ENCODE measurements at places on chromosomes 6 and 20.

DNA sequence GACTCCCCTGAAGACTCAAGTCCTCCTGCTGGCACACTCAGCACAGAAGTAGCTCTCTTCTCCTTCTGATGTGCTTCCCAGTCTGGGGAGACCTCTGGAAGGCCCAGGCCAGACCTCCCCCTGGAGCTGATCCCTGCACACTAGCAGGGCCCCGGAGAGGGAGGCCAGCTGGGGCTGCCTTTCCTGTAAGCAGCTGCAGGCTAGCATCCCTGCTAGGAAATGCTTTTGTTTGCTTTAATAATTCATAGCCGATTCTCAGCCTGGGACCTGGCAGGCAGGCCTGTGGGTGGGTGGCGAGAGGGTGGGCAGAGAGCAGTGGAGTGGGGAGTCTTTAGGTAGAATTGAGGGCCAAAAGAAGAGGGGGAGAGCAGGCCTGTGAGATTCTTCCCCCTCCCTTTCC lies 5.2 kb downstream of the EBF4 start:
- no peak for DNase-seq

DNA sequence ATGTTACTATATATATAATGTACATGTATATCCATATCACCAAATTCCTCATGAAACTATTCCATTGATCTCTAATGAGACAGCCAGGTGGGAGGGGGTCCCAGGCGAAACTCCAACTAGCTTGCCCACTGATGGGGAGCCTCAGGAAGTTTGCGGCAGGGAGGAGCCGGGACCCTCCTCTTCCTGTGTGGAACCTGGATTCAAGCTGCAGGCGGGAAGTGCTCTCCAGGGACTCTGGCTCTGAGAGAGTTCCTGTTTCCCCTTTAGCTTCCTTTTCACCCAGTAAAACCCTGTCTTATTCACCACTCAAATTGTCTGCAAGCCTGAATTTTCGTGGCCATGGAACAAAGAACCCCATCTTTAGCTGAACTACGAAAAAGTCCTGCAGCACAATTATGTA lies 152.2 kb downstream of the OPN5 start:
- no peak for DNase-seq

DNA sequence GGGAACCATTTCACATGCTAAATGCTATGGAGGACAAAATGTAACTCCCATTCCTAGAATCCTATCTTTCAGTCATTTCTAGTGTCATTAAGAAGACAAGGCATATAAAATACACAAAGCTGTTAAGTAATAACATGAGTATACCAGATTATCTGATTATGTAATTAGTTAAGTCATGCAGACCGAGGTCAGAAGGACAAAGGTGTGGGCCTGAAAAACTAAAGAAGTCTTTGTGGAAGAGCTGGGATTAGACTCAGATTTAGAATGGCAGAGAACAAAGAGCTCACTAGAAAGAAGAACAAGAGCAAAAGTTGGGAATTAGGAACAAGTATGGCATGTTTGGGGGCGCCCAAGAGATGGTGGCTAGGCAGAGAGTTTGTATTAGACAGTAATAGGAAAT lies 37.0 kb downstream of the EFHC1 start:
- DNase-seq, result no peak

GRCh38 chr20:57326667-57327455 lies 2.7 kb upstream of the SPO11 start:
- no peak for DNase-seq

DNA sequence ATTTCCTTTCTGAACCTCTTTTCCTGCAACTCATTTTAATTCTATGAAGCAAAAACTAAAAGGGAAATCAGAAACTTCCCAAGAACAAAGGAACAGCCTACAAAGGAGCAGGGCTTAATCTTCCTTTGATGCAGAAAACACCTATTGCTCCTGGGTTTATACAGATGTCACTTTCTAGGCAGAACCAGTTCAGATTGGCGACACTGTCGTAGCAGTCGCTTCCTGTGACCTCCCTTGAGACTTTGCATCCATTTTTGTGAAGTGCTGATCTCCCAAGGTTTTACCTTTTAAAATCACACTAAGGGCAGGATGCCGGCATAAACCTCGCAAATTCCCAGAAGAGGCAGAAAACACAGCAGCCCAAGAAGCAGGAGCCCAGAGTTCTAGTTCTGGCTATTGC lies 40.1 kb downstream of the JAG1 start:
- DNase-seq, result no peak

- DNase-seq, result no peak
Observed at GRCh38 chr6:2839195-2839981, 2.3 kb downstream of the SERPINB1 start.

DNA sequence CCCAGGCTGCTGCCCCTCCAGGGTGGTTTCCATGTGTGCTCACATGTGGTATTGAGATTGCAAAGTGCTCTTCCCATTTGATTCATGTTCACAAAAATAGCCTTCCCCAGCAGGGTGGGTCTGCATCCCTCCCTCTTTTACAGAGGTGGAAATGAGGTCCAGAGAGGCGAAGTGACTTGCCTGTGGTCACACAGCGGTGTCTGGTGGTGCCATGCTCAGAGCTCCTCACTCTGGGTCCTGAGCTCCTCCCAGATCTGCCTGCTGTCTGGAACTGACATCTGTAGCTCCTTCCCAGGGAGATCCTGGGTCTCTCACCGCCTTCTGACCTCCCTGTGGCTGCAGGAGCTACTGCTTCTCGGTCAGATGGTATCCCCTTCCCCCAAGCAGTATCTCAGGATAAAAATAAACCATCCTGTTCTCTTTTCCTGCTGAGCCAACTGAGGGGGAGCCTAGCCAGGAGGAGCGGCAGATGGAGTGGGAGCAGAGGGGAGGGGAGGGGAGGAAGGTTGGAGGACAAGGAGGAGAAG lies 11.9 kb downstream of the CD40 start:
- no peak for DNase-seq

DNA sequence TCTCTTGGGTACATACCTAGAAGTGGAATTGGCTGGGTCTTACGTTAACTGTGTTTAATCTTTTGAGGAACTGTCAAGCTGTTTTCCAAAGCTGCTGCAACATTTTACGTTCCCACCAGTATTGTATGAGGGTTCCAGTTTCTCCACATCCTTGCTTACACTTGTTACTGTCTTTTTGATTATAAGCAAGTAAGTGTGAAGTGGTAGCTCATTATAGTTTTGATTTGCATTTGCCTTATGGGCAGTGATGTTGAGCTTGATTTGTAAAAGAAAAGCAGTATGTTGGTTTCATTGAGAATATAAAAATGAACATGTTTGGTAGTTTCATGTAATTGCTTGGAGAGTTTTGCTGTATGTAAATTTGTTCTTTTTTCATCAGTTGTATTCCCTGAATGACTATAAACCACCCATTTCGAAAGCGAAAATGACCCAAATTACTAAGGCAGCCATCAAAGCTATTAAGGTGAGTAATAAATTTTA lies 40.4 kb downstream of the SCAF8 start:
- DNase-seq, result no peak

DNA sequence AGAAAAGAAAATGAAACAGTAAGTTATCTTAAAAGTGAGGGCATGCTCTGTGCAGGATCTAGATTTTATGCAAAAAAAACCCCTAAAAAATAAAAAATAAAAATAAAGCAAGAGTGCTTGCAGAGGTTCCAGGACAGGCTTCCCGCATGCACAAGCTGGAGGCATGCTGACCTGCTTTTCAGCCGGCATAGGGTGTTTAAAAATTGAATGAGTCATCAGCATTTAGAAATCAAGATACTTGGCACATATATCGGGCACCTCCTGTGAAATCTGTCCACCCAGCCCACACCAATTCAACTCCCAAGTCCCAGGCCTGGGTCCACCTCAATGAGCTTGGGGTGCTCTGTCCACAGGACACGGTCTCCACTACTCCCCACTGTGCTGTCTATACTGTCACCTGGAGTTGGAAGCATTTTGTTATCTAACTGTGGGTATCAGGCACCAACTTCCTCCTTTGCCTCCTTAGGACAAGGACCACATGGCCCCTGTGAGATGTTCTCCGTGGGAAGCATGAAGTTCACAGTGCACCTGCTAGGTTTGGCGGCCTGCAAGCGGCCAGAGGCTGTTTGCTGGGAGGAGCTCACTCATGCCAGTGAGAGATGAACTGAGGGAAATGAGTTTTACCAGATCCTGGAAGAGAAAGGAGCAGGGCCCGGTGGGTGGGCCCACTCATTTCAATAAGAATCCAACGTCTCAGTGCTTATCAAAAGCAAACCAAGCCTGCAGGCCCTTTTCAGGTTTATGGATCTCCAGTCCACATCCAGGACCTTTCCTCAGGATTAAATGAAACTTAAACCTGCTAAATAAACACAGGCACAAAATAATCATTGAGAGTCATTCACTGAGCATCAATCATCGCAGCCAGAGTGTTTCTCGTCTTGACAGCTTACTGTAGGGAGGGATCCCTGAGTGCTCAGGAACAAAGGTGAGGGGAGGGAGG lies 121.1 kb downstream of the FOXA2 start:
- no peak for DNase-seq

DNA sequence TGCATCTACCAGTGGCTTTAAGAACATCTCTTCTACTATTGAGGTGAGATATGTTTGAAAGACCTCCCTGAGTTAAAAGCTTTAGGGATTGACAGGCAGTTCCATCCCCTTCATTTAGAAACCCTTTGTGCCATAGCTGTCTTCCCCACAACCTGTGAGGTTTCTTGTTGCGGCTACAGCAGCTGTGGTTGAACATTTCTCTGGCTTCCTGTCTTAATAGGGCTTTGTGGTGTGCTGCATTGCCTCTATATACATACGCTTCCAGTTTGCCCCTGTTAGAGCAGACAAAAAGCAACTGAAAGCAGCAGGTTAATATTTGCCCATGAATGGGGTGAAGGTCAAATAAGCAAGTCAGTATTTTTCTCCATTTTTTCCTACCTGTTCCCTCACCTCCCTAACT lies 210.2 kb downstream of the TMEM200A start:
- DNase-seq, result no peak

DNA sequence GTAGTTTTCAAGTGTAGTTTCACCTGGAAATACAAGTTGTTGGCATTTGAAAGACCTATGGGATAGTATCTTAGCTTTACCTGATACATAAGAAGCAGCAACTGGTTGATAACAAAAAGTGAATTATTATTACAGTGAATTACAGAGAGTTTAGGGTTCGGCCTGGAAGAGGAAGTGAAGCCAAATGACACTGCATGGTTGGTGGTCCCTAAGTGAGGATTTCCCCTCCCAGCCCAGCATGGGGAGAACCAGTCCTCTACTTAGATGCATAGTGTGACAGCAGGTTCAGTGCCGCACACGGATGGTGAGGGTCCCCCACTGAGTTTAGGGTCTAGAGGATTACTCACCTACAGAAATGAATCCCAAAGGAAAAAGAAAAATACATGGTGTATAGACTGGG lies 18.1 kb downstream of the HLA-DPB1 start:
- DNase-seq, result no peak

DNA sequence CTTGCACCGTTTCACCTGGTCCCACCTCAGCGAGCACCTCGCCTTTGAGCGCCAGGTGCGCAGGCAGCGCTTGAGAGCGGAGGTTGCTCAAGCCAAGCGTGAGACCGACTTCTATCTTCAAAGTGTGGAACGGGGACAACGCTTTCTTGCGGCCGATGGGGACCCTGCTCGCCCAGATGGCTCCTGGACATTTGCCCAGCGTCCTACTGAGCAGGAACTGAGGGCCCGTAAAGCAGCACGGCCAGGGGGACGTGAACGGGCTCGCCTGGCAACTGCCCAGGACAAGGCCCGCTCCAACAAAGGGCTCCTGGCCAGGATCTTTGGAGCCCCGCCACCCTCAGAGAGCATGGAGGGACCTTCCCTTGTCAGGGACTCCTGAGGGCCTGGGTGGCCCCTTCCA lies 1.5 kb downstream of the ABT1 start:
- no peak for DNase-seq

GRCh38 chr6:146423452-146423851 lies 120.2 kb upstream of the RAB32 start:
- DNase-seq, result no peak

GRCh38 chr6:161166176-161166575 lies 107.7 kb downstream of the AGPAT4 start:
- no peak for DNase-seq

- DNase-seq, result no peak
Observed at GRCh38 chr6:6090861-6091607, 84.3 kb upstream of the NRN1 start.

DNA sequence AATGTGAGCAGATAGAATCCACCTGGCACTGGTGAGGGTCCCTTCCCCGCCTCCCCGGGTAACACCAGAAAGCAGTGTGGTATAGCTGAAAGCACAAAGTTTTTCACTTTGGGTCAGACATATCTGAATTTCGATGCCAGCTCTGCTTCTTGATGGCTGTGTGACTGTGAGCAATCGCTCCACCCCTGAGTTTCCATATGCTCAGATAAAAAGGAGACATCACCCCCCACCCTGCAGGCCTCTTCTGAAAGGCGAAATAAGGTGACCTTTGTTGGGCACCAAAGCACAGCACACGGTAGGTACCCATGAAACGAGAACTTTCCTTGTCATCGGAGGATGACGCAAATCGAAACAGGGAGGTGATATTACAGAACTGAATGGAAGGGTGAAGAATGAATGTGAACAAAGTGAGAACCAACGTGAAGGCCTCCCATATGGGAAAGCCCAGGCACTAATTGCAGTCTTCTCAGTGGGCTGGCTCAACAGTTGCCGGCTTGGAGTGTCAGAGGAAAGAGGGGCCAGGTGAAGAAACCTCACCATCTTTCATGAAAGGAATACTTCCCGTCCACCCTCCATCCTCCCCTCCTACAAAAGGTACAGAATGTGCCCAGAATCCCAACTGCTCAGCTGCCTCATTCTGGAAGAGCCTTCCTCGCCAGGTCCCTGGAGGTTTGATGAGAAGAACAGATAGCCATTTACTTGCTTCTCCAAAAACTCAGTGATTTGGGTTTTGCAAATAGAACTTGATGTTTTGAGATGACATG lies 61.8 kb downstream of the NFATC2 start:
- DNase-seq, result no peak

GRCh38 chr6:41796474-41796873 lies 9.0 kb downstream of the TOMM6 start:
- no peak for DNase-seq

DNA sequence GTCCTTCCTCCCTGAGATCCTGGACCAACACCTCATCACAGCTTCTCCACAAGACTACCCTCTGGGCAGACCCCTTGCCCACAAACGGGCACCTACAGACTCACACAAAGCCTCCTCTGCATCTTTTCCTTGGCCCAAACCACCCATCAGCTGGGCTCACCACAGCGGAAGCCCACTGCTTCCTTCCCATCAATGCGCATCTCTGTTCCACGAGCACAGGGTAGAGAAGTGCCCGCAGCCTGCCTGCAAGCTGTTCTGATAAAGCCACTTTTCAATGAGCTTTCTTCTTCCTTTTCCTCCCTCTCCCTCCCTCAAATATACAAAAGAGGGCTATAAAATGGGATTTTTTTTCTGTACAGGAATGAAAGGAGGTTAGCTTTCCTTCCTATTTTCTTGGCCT lies 111.2 kb downstream of the NFATC2 start:
- no peak for DNase-seq

GRCh38 chr20:47784599-47785310 lies 526 bp downstream of the SULF2 start:
- DNase-seq, result no peak

DNA sequence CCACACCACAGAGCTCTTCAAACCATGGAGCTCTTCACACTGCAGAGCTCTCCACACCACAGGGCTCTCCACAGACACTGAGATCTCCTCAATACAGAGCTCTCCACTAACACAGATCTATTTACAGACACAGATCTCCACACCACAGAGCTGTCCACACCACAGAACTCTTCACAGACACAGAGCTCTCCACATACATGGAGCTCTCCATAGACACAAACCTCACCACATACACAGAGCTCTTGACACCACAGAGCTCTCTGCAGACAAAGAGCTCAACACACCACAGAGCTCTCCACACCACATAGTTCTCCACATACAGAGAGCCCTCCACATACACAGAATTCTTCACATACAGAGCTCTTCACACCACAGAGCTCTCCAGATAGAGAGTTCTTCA lies 53.0 kb downstream of the ERMARD start:
- no peak for DNase-seq

- DNase-seq, result no peak
Observed at GRCh38 chr20:61789329-61789728, 276.4 kb downstream of the TAF4 start.

Measured in stimulated activated CD8-positive, alpha-beta memory T cell treated with anti-CD3 and anti-CD28 coated beads, Interleukin-4, amount 100 ng/mL, for 1 hour (primary cell).